ENCODE measurements at places on chromosomes 5 and 9.

DNA sequence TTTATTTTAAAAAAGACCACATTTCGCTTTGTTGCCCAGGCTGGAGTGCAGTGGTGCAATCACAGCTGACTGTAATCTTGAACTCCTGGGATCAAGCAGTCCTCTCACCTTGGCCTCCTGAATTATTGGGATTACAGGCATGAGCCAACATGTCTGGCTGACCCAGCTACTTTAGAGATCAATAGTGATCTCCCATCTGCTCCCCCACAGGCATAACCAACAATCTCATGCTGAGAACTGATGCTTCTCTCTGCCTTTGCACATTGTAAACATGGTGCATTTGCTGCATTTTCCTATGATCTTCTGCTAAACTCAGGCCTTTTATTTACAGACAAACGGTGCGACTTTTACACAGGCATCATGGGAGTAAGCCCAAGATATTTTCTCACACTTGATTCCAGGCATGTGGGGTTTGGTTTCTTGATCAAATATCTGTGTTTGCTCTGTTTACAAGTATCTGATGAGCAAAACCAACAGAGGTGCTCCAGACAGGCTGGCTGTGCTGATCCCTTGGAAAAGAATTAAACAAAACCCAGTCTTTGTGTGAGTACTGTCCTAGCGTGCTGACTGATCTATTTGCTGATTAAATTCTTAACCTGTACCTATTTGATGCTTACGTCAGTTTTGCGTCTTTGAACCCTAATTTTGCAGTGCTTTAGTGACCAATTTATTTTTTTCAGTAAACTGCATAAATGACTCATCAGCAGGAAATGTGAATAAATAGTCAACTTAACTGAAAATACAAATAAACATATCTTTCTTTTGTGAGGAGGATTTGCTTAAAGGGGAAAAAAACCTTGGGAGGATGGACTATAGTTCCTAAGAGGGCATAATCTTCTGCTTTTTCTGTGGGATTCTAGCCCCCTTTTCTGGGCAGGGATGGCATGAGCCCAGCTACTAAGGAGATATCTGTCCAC is 191.7 kb upstream of the NR3C1 start:
- no peak for DNase-seq

DNA sequence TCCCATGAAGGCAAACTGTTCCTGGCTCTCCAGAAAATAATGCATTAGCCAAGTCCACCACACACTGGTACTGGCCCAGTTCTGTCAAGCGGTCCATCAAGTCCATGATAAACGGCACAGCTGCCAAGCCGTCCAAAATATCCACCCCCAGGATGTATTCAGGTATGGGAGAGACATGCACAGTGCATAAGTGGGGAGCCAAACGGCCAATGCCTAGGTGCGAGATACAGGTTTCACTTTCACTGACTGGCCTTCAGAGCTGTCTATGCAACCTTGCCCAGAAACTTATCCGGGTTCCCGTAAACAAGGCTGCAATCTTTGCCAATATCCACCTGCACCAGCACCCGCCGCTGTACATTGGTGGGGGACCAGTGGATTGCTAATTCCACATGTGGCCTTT is 795.8 kb downstream of the EFNA5 start:
- no peak for DNase-seq

DNA sequence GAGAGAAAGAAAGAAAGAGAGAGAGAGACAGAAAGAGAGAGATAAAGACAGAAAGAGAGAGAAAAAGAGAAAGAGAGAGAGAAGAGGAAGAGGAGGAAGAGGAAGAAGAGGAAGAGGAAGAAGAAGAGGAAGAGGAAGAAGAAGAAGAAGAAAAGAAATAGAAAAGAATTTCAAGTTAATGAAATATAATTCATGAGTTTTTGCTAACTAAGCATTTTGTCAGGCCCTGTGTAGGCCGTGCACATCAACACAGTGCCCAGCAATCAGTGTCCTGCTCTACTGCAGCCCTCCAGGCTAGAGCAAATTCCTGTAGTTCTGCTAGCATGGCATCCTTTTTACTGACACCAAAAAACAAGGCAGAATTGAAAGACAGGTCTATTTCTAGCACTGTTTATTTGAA is 62.1 kb downstream of the PLPP1 start:
- DNase-seq, result no peak

GRCh38 chr5:63727583-63727982 is 234.7 kb downstream of the HTR1A start:
- no peak for DNase-seq

- no peak for DNase-seq
Observed at GRCh38 chr9:113742878-113743277, 133.2 kb upstream of the ZNF618 start.

DNA sequence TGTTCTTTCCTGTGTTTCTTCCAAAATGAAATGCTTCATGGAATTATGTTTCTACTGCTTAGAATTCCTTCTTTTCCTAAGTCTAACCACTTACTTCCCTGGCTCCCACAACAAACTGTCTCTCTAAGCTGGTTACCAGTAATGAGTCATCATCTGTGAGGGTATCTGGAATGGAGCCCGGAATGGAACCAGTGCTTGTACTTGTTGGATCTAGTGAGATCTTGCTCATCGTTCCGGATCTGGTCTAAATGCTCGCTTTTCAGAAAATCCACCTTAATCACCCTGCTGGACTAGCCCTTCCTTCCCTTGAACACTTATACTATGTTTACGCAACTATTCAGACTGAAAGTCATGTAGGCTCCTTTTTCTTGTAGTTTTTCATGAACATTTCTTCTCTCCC is 184.8 kb downstream of the PBX3 start:
- DNase-seq, result no peak

DNA sequence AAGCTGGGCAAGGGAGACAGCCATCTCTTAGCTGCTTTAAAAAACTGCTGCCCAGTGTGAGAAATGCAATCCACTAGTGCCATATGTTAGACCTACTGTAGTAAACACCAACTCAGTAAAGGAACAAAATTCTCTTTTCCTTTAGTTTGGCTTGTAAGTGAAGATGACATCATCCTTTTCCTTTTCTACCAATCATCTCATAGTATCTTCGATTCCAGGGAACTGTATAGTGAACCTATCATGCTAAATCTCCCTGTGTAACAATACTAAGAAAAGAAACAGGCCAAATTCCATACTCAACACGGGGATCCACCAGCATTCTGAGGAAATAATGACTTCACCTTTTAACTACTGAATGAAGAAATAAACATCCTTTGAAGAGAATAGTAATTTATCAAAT is 100.1 kb downstream of the RAPGEF6 start:
- DNase-seq, result no peak

DNA sequence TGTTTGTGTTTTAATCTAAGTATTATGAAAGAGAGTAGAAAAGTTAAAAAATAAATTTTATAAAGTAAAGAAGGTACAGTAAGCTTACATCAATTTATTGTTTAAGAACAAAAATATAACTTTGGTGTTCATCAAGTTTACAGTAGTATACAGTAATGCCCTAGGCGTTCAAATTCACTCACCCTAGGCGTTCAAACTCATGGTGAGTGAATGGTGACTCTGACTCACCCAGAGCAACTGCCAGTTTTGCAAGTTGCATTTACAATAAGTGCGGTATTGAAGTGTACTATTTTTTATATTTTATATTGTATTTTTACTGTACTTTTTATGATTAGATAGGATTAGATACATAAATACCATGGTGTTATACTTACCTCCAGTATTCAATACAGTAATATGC is 421.3 kb downstream of the CDH12 start:
- DNase-seq, result no peak

DNA sequence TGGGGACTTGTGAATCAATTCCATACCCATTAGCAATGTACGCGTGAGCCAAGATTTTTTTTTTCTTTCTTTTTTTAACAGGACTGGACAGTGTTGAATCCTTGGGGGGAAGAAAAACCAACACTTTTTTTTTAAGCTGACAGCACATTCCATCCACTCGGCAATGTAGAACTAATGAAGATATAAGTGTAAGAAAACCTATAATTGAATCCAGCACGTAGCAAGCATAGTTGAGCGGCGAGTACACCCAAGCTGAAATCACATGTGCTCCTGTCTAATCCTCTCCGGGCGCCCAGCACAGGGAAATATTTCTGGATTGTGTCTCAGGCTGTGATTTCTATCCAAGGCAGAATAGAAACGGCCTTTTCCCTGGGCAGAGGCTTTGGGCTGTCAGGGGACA is 118.2 kb downstream of the BOD1 start:
- DNase-seq, result no peak

Measured in T follicular helper cell (primary cell).